ENCODE measurements at places on chromosomes 5 and 9.

DNA sequence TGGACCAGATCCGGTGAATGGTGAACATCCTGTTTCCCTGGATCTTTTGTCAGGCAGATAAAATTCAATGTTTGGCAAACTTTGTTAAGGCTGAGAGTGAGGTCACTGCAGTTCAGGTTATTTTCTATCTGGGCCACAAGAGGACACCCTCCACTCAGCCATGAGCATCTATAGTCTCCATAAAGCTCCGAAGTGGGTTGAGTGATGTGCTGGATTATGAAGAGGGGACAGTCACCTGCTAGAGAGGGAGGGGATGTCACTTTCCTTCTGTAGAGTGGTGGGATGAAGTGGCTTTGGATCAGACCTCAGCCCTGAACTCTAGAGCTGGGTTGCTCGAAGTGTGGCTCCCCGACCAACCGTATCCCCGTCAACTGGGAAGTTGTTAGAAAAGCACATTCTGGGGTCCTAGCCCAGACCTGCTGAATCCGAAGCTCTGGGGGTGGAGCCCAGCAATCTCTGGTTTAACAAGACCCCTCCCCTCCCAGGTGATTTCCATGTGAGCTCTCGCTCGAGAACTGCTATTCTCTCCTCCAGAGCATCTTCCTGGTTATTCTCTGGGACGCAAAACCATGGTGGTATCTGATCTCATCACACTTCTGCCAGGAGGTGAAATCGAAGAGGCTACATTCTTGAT, 31.8 kb upstream of the FGF1 start:
- peak; percentile 87 for DNase-seq

DNA sequence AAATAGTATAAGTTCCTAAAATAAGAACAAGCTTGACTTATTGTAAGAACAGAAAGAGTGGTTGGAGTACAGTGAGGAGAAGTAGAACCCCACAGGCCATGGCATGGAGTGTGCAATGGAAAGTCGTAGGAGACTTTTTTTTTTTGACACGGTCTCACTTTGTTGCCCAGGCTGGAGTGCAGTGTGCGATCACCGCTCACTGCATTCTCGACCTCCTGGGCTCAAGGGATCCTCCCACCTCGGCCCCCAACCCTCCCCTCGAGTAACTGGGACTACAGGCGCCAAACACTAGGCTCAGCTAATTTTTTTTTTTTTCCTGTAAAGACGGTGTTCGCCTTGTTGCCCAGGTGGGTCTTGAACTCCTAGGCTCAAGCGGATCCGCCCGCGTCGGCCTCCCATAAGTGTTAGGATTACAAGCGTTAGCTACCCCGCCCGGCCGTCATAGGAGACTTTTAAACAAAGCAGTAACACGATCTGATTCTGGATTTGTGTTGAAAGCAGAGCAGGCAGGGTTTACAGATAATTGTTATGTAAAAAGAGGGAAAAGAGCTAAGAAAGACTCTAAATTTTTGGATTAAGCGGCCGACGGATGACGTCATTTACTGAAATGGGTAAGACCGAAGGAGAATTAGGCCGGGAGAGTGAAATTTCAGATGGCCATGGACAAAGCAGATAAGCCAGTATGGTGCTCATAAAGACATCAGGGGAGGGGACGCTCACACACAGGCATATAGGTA, 752 bp downstream of the TSTD2 start:
- DNase-seq: peak; percentile 89

GRCh38 chr9:92525306-92525705, 10.5 kb downstream of the ECM2 start:
- DNase-seq: no peak

- no peak for DNase-seq
Observed at GRCh38 chr5:28810751-28811136, 1772.4 kb upstream of the CDH9 start.

- peak; percentile 80 for DNase-seq
Observed at GRCh38 chr5:62606878-62607277, 28.3 kb downstream of the LRRC70 start.

- DNase-seq: peak; percentile 26
Observed at GRCh38 chr9:137028263-137029057, 423 bp upstream of the ABCA2 start.

- DNase-seq: no peak
Observed at GRCh38 chr5:85663708-85664031, 954.1 kb upstream of the COX7C start.

DNA sequence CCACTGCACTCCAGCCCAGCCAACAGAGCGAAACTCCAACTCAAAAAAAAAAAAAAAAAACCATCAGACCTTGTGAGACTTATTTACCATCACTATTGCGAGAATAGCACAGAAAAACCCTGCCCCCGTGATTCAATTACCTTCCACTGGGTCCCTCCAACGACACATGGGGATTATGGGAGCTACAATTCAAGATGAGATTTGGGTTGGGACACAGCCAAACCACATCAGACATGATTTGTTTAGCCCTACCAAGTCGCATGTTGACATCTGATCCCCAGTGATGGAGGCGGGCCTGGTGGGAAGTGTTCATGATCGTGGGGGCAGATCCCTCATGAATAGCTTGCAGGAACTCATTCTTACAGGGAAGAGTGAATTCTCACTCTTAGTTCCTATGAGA, 26.6 kb downstream of the MYO10 start:
- peak; percentile 36 for DNase-seq

- peak; percentile 70 for DNase-seq
Observed at GRCh38 chr5:10030219-10030831, 219.4 kb downstream of the ATPSCKMT start.

DNA sequence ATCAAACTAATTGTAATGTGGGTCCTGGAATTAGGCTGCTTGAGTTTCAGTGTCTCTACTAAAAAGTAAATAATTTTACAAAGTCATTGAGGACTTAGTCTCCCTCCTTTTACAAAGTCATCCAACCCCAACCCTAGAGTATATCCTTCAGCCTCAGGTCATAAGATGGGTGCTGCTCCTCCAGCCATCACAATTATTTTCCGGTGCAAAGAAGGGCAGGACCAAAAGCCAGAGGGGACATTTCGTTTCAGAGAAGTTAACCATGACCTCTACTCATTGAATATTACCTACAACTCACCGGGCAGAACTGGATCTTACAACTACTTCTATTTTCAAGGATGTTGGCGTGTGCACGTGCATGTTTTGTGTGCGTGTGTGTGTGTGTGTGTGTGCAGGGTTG, 60.5 kb upstream of the TNFSF8 start:
- no peak for DNase-seq

GRCh38 chr9:78365748-78366697, 69.1 kb downstream of the PSAT1 start:
- peak; percentile 40 for DNase-seq

DNA sequence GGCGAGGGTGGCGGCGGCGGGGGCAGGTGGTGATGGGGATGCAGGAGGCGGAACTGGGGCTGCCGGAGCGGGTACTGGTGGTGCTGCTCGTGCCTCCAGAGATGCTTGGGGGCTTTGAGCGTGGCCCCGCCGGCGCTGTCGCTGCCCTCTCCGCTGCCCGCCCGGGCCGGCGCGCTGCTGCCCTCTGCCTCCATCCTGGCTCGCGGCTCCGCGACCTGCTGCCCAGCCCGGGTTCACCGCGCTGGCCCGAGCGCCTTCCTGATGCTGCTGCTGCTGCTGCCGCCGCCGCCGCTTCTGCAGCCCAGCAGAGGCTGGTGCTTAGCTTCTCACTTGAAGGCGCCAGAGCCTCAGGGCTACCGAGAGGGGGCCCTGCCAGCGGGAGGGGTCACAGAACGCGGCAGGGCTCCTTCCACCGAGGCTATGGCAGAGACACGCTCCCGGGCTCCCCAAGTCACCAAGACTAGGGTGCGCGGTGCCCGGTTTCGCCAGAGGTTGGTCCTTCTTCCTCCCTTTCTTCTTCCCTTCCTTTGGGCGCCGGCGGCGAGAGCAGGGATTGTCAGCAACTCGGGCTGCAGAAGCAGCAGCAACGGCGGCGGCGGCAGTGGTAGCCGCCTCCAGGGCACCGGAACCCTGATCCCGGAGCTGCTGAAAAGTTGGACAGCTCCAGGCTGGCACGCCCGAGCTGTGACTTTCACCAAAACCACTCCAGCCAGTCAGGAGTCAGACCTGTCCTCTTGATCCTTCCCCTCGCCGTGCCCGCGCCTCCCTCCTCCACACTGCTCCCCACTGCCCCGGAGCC, at the start of gene PDE4D:
PDE4D (minus strand) TSS at position 298 of the 799 bp plus-strand sequence.
- DNase-seq: peak; percentile 45

Data from cardiac fibroblast (primary cell).